ENCODE measurements at places on chromosomes 6 and 20. TPM values are rescaled to one million over a fixed set of nuclear protein-coding genes. Genes with fewer than 3 reads are reported as not detected.
A peak's percentile ranks its signal among the peaks of the same experiment; 100 is the strongest.

CGA gene
- total RNA-seq, result 0.39 TPM

HEY2 gene
- total RNA-seq, result 12.6 TPM

GRCh38 chr20:45300961-45301360, 5.7 kb upstream of the RBPJL start:
- ATAC-seq, result peak; percentile 98

- ATAC-seq, result no peak
Measured at GRCh38 chr20:54550776-54551396, 75.5 kb downstream of the DOK5 start.

- ATAC-seq, result no peak
Measured at GRCh38 chr20:19813846-19814640, 56.0 kb downstream of the RIN2 start.

GRCh38 chr6:166336847-166337246, 5.5 kb downstream of the SFT2D1 start:
- ATAC-seq, result no peak

DNA sequence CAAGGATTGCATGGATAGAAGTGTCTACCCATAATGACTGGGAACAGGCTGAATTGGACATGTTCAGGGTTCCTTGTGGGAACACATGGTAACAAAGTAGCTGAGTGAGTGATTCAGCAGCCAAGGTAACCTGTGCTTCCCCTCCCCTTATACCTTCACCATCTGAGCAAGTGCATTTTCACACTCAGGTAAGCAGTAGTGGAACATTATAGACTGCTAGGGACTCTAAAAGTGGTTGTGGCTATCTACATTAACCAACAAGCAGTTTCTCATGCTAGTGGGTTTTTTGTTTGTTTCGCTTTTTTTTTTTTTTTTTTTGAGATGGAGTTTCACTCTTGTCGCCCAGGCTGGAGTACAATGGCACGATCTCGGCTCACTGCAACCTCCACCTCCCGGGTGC, 41.4 kb downstream of the KIZ start:
- ATAC-seq, result no peak

DNA sequence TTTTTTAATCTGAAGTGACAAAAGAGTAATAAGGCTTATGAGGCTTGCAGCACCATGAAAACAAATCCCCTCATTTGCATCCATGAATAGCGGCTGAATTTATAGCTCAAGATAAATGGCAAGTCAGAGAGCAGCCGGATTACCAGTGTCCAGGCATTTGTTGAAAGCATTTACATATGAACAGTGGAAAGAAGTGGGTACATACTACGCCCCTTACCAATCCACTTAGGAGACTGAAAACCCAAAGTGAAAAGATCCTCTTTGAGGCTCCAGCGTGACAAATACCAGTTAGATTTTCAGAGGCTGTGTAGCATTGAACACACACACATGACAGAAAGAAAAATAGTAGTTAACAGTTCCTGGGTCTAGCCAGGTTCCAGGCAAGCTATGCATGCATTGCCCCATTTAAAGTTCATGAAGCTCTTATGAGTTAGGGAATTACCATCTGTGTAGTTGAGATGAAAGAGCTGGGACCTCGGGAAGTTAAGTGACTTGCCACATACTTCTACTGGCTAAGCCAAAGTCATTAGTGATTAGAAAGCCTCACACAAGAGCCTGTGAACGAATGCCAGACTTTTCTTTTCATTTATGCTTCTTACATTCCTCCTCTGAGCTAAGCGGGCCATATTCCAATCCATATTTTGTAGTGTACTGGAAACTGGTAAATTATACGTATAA, 28.3 kb upstream of the NHSL1 start:
- peak; percentile 30 for ATAC-seq

- no peak for ATAC-seq
Measured at GRCh38 chr6:90222724-90223198, 73.9 kb downstream of the BACH2 start.

GRCh38 chr6:18536591-18537055, 149.5 kb downstream of the RNF144B start:
- ATAC-seq, result peak; percentile 99

Data from motor neuron (in vitro differentiated cells).